Activated naive CD4-positive, alpha-beta T cell (primary cell): ENCODE measurements at places on chromosomes 6 and 20.
A peak's percentile ranks its signal among the peaks of the same experiment; 100 is the strongest.

- no peak for DNase-seq
Measured at GRCh38 chr6:135419162-135419561, 78.4 kb downstream of the AHI1 start.

GRCh38 chr20:9742821-9743220, 96.1 kb downstream of the PAK5 start:
- DNase-seq = no peak

GRCh38 chr6:121222656-121223055, 111.6 kb downstream of the TBC1D32 start:
- no peak for DNase-seq

- DNase-seq = no peak
Measured at GRCh38 chr20:8489094-8489883, 357.2 kb downstream of the PLCB1 start.

GRCh38 chr20:3248167-3248992, 9.4 kb upstream of the SLC4A11 start:
- no peak for DNase-seq

DNA sequence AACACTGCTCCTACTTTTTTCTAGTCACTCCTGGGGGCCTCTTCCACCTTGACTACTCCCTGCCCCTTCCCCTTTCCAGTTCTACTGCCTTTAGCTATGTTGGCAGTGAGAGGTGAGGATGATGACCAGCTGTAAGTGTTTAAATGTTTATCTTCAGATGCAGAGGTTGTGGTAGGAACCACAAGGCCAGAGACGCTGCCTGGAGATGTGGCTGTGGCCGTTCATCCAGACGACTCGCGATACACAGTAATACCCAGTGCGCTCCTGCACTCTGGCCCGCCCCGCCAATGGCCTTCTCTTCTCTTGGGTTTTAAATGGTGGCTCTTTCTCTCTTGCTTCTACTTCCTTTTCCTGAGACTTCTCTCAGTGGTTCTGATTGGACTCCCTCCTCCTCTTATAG, 4.6 kb downstream of the VARS2 start:
- no peak for DNase-seq

- no peak for DNase-seq
Measured at GRCh38 chr6:140636271-140636907, 1261.9 kb upstream of the CITED2 start.

GRCh38 chr6:26159357-26160273, 72.4 kb downstream of the HFE start:
- DNase-seq = no peak

DNA sequence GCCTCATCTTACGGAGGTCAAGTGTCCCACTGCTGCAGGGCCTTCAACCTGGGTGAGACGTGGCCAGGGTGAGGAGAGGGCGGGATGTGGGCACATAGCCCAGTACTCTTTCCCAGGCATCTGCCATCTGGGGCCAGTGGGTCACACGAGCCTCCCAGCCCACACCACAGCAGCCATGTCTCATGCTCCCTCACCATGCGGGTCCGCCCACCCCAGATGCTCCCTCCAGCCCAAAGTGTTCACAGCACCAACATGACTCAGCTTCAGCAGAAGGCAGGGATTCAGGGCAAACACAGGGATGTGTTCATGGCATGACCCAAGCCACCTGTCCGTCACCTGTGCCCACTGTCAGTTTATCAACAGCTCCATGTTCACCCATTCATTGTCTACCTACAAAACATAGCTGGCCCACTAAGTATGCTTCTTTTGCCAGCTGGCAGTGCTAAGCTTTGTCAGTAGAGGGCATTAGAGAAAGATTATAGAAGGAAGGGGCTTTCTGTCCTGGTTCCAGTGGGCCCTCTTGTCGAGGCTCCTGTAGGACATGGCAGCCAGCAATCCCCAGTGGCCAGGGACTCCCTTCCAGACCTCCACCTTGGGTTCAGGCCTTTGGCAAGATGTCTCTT, 109.2 kb downstream of the FOXF2 start:
- no peak for DNase-seq

GRCh38 chr6:31814677-31815024, 432 bp downstream of the HSPA1L start:
- DNase-seq = peak; percentile 51

DNA sequence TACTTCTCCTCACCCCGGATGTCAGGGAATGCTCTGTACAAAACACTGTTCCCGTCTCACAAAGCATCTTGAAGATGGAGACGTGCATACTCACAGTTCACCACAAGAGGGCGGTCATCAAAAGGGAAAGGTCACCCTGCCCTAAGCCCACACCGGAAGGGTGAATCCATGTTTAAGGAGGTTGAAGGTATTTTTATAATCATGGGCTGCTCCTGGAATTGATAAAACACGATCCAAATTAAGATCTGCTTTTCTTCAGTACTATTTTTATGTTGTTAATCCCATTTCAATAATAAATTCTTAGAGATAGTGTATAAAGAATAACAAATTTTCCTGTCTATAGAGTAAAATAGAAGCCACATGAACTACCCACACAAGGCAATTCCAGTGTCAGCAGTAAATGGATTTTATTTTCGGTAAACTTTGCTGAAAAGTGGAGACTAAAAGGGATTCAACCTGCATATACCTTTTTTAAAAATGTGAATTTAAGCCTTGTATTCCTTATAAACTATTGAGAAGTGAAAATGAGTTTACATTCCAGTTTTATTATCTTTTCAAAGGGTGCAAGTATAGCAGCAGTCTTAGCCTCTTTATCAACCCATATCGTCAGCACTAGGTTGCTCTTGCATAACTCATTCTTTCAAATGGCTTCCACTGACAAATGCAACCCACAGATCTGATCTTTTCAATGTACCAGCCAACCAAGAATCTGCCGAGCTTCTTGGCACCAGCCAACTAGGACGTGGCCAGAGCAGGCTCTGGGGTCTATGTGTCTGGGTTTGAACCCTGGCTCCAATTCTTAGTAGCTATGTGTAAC, 79.7 kb upstream of the MBOAT1 start:
- peak; percentile 26 for DNase-seq

- DNase-seq = no peak
Measured at GRCh38 chr6:15088904-15089568, 156.8 kb upstream of the JARID2 start.

DNA sequence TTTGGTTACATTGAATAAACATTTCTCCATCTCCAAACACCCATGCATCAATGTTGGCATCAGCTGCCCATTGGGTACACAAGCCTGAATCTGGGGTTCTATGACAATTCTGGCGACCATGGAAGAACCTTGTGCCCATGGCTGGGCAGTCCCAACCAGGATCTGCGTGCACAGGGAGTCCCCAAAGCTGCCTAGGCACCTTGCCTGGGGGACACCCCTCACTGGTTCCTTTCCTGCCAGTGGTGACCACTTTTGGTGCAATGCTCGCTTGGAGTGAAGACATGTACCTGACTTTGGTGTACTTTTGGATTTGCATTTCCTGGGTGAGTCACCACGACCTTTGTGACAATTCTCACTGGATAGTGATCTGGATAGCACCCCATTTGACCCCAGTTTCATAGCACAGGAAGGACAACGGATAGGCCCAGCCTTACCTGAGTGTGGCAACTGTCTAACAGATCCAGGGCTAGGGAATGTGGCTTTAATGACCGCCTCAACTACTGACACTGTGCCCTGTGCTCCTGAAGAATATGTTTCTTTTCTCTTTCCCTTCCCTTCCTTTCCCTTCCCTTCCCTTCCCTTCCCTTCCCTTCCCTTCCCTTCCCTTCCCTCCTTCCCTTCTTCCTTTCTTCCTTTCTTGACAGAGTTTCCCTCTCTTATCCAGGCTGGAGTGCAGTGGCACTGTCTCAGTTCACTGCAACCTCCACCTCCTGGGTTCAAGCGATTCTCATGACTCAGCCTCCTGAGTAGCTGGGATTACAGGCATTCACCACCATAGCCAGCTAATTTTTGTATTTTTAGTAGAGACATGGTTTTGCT, 7.1 kb downstream of the SPINT3 start:
- no peak for DNase-seq
